ENCODE measurements at places on chromosomes 3 and 15.
A peak's percentile ranks its signal among the peaks of the same experiment; 100 is the strongest.

GRCh38 chr3:145815707-145816413, 345.1 kb downstream of the PLOD2 start:
- DNase-seq, result no peak

GRCh38 chr3:193980905-193981304, 155.0 kb upstream of the HES1 start:
- DNase-seq, result no peak

DNA sequence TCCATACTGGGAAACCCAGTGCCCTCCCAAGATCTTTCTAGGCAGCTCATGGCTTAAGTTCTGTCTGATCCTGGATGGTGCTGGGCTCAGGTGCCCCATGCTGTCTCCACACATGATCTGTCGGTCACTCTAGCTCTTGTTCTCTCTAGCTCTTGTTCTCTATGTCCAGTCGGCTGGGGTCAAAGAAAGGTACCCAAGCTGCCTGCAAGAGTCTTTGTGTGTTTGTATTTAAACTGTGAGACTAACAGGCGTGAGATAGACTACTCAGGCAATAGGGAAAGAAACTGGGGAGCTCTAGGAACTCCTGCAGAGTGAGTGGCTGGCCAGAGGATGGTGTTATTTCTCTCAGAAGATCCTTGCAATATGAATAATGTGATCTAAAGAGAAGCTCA, 40.2 kb downstream of the GPR156 start:
- DNase-seq, result no peak

DNA sequence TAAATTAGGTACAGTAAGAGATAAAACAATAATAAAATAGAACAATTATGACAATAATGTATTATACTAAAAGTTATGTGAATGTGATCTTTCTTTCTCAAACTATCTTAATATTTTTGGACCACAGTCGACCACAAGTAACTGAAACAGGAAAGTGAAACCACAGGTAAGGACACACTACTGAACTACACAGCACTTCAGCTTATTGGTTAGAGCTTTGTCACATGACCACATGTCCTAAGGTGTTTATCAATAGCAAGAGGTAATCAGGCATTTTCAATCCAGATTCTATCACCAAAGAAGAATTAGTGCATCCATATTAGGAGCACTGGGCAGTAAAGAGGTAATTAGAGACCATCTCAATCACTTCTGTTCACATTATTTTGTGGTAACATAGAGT, 392.8 kb downstream of the RSL24D1 start:
- no peak for DNase-seq

- no peak for DNase-seq
Measured at GRCh38 chr3:123229145-123229544, 27.4 kb downstream of the SEC22A start.

- DNase-seq, result no peak
Measured at GRCh38 chr3:61847784-61848462, 286.6 kb downstream of the PTPRG start.

DNA sequence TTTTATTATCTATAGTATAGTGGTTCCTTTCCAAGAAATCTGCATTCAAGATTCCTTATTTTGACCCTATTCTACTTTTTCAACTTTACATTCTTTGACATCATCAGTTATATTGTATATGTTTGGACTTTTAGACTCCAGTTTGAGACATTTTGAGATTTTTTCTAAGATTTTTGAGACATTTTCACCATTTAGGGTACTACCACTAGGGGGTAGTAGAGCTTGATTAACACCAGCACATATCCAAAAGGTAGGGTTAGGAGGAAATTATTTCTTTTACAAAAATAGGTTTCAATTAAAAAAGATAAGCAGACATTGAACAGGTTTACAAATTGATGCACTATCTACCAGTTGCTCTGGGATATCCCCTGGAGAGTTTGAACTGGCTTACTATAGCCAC, 262.5 kb downstream of the SCAPER start:
- DNase-seq, result no peak

DNA sequence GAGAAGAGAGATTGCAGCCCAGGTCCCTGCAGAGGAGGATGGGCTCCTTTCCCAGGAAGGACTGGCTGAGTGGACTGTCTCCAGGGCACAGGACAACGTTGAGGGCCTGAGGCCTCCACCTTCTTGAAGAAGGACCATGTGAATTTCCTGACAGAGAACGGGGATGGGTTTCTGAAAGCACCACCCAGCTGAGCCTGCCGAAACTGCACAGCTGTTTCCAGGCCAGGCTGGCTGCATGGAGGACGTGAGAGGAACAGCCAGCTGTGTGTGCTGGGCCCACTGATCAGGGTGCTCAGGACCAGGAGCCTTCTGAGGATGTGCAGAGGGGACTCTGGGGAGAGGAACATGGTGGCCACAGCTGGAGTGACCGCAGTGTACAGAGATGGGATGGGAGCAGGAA, 39.2 kb downstream of the HMCES start:
- no peak for DNase-seq

- peak; percentile 27 for DNase-seq
Measured at GRCh38 chr3:71189480-71189879, 394.0 kb downstream of the FOXP1 start.

- peak; percentile 39 for DNase-seq
Measured at GRCh38 chr15:89361451-89362202, 27.0 kb upstream of the POLG start.

- DNase-seq, result no peak
Measured at GRCh38 chr15:59791755-59792154, 102.6 kb upstream of the BNIP2 start.

- DNase-seq, result no peak
Measured at GRCh38 chr3:77329116-77329515, 289.2 kb downstream of the ROBO2 start.

GRCh38 chr15:101373577-101373976, 78.5 kb upstream of the SNRPA1 start:
- DNase-seq, result no peak

- DNase-seq, result no peak
Measured at GRCh38 chr3:58260261-58260731, 22.7 kb downstream of the ABHD6 start.

GRCh38 chr15:90343302-90343790, 8.7 kb upstream of the ZNF774 start:
- DNase-seq, result no peak

DNA sequence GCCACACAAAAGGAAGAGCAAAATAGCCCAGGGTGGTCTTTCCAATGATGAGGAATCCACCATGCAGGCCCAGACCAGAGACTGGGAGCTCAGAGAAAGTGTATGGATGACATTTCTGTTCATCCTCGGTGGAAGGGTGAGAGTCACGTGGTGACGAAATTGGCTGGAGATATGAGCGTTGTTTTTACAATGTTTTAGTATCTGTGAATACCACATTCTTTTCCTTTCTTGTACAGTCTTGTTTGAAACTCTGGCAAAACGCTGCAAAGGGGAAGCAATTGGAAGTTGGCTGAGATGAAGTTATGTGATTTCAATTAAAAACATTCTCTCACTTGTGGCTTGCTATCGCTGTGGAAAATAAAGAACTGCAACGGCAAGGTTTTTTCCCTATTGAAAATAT, 137.5 kb downstream of the MAGI1 start:
- DNase-seq, result no peak

GRCh38 chr3:37897763-37898162, 36.1 kb downstream of the CTDSPL start:
- DNase-seq, result no peak

DNA sequence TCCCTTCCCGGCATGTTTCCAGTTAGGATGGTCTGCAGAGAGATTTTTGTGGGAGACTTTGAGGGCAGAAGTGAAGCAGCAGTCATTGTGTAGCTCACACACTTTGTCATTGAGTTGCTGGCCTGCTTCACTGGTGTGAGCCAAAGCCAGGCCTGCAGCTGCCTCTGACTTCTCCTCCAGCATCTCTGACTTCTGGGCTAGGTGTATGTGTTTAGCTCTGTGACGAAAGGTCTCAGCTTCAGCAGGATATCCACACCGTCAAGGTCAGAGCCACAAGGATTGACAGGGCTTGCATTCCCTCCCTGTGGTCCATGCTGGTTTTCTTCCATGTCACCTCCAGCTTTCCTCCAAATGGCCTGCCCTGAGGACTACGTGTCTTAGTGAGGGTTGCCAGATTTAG, 57.1 kb upstream of the OSBPL11 start:
- no peak for DNase-seq

GRCh38 chr3:73365756-73366397, 258.9 kb downstream of the PDZRN3 start:
- no peak for DNase-seq

DNA sequence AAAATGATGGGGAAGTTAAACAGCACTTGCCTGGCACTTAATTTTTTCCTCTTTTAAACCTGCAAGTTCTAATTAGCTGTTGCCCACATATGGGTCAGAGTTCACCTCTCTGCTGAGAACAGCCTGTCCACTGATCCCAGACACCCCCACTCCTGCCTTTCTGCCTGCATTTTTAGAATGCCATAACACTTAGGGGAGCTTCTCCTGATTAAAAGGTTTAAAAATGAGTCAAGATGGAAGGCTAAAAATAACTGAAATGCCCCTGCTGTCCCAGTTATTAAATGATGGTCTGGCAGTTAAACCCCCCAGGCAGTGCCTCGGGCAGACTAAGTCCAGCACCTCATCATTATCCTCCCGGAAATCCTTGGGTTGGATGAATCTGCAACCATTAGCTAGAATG, 913.6 kb upstream of the ARPP21 start:
- DNase-seq, result no peak

DNA sequence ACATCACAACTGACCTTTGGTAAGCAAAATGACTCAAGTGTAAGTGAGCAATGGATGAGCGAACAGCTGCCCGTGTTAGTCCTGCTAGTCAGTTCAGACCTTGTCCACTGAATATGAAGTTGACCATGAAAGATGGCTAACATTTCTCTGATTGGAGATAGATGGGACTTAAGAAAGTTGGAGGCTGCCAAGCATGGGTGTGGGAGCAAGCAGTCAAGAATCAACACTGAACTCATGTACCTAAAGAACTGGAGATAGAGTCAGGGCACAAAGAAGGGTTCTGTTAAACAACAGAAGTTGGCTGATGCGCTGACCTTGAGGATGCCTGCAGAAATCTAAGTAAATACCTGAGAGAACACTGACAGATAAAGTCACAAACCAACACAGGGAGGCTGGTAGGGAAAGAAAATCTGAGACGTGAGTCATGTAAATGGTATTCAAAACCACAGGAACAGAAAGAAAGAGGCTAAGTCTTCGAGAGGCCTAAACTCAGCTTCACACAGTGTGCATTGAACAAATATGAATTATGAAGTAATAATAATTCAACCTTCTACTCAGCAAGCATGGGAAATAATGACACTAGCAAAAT, 30.7 kb upstream of the ANPEP start:
- DNase-seq, result no peak

DNA sequence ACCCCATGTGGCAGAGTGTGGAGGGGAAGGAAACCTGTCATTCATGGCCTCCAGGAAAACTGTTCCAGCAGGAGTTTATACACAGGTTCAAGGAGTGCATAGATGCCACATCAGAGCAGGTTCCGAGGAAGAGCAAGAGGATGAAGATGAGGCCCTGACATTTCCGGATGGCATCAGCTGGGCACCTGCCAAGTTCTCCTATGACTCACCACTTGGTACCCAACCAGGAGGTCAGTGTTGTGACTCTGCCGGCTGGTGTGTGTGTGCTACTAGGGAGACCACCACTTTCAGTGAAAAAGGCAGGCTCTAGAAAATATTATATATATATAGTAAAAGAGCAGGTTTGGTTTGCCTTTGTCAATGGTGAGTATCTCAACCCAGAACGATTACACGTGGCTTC, 69.3 kb downstream of the NTRK3 start:
- DNase-seq, result no peak

- no peak for DNase-seq
Measured at GRCh38 chr15:49189631-49190030, 19.6 kb downstream of the GALK2 start.

DNA sequence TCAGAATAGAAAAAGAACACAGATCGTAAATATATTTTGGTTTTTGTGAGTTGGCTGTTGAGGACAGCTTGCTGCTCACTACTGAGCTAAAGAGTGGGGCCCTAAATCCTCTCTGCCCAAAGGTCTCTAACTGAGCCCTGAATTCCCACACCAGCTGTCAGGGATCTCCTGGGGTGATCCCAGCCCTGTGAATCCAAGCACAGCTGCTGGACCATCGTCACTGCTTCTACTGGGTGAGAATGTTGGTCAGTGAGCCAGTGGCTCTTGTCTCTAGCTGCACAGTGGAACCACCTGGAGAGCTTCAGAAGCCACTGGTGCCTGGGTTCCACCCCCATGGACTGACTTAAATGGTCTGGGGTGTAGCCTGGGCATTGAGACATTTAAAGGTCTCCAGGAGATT, 90.5 kb upstream of the IL12A start:
- no peak for DNase-seq

DNA sequence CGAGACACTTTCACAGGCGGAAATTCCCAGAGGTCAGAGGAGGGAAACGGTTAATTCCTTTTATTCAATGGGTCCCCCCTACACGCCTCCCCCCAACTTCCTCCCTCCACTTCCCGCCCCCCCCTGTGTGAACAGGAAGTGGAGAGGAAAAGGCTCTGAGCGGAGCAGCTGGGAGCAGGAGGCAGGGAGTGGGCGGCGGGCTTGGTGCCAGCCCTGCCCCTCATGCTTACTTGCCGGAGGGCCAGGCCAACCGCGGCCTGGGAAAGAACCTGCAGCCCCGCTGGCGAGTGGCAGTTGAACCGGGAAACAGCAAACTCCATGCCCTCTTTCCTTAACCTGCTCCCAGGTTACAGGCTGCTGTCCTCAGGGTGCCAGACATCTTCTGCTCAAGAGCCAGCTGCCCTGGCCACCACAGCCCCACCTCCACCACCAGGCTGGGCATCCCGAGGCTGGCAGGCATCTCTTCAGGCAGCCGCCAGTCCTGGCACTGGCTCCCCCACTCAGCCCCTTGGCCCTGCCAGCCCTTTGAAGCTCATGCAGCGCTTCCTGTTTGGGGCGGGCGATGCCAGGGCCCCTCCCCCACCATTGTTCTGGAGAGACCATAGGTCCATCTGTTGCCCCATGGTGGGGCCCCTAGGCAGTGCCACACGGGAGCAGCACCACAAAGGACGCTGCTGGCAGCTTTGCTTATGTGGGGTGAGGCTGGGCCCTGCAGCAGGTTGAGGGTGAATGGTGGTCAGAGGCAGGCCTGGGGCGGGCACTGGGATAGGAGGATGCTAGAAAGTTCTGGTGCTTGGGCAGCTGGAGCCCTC, 12.9 kb downstream of the VPS18 start:
- DNase-seq, result no peak

Measured in activated CD4-positive, alpha-beta T cell treated with anti-CD3 and anti-CD28 coated beads for 24 hours (primary cell).